Esophagus muscularis mucosa (tissue), 4 donors: ENCODE measurements at places on chromosomes 11 and 22. TPM values are rescaled to one million over a fixed set of nuclear protein-coding genes. Genes with fewer than 3 reads are reported as not detected.

- no peak overlapping the region for H3K27ac ChIP-seq
- no peak for DNase-seq
- H3K27me3 ChIP-seq, result no peaks in the 10 kb centered on the region
- no peaks in the 10 kb centered on the region for H3K36me3 ChIP-seq
- no peak overlapping the region for H3K4me3 ChIP-seq
- peaks cover 16% of the 10 kb centered on the region for H3K4me1 ChIP-seq
Observed at GRCh38 chr22:42357634-42358296, 74.4 kb downstream of the NFAM1 start.

The AMOTL1 gene
- 173 TPM for total RNA-seq

- no peak for DNase-seq
- H3K4me1 ChIP-seq, result peaks cover 73% of the 10 kb centered on the region
- no peaks in the 10 kb centered on the region for H3K27me3 ChIP-seq
Observed at GRCh38 chr22:23285734-23286133, 105.4 kb downstream of the BCR start.

The HSPA8 gene
- 1,078 TPM for total RNA-seq

The ISX gene
- total RNA-seq, result not detected

The SELENOM gene
- 1,433 TPM for total RNA-seq

The SEPTIN5 gene
- 4.2 TPM for total RNA-seq

DNA sequence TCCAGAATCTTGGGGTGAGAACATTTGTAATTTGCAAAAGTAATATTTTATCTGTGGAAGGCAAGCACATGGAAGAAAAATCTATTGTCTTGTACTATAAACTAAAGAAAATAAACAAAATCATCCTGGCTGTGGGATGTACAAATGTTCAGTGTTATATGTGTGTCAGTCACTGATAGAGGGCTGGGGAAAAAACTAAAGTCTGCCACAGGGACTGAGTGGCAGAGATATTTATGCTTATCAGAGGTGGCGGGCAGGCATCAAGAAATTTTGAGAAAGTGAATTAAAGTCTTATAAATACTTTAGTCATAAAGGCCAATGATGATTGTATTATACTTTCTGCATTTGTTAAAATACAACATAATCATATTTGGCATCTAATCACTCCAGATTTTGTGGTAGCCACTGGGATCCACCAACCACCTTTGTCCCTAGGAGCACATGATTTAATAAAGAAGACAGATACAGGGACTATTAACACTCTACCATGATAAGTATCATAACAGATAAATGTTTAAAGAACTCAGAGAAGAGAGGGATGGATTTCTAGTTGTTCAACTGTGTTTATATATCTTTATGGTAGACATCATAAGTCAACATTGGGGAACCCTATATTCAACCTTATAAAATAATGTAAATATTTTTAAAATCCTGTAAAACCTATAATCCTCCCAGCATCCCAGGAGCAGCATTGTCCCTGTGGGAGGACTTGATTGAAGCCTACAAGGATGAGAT, 2.6 kb upstream of the ENDOD1 start:
- no peak overlapping the region for H3K27ac ChIP-seq
- H3K36me3 ChIP-seq, result no peaks in the 10 kb centered on the region
- H3K4me3 ChIP-seq, result no peak overlapping the region
- H3K27me3 ChIP-seq, result no peaks in the 10 kb centered on the region

The GLB1L3 gene
- 0.29 TPM for total RNA-seq

DNA sequence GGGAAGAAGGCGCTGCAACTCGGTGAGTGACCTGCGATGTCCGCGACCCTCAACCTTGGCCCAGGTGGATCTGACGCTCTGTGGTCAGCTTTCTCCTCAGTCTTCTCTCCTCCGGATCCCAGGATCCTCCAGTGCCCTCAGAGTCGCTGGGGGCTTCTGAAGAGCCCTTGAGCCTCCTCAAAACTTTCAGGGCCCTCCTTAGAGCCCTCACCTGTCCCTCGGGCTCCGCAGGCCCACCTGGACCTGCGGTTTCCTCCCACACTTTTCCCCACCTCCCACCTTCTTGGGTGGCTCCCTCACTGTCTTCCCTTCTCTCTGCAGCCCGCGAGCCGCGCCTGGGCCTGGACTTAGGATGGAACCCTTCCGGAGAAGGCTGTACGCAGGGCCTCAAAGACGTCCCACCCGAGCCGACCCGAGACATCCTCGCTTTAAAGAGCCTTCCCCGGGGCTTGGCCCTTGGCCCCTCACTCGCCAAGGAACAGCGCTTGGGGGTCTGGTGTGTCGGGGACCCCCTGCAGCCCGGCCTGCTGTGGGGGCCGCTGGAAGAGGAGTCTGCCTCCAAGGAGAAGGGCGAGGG, 335 bp downstream of the ZNF408 start:
- H3K27me3 ChIP-seq, result no peaks in the 10 kb centered on the region
- no peak for DNase-seq
- H3K27ac ChIP-seq, result peak overlapping the region; percentile 92
- peaks cover 50% of the 10 kb centered on the region for H3K36me3 ChIP-seq
- peaks cover 62% of the 10 kb centered on the region for H3K4me1 ChIP-seq
- peak overlapping the region; percentile 93 for H3K4me3 ChIP-seq

- no peak overlapping the region for H3K4me3 ChIP-seq
- DNase-seq, result no peak
- H3K4me1 ChIP-seq, result no peaks in the 10 kb centered on the region
- H3K27me3 ChIP-seq, result no peaks in the 10 kb centered on the region
- H3K27ac ChIP-seq, result no peak overlapping the region
Observed at GRCh38 chr11:94526645-94527438, 14.6 kb downstream of the C11orf97 start.
